Cerebellum (tissue), 4 donors: ENCODE measurements at places on chromosomes 3 and 15.
A peak's percentile ranks its signal among the peaks of the same experiment; 100 is the strongest.

- DNase-seq = no peak
These were observed 93.3 kb downstream of the CLASP2 start for GRCh38 chr3:33624756-33625155.

GRCh38 chr3:13364602-13365271 is 55.4 kb downstream of the NUP210 start:
- no peak for DNase-seq

GRCh38 chr15:47326410-47327333 is 390.6 kb upstream of the SEMA6D start:
- no peak for DNase-seq

- DNase-seq = no peak
These were observed 109.0 kb downstream of the SAMMSON start for GRCh38 chr3:70108546-70108945.

DNA sequence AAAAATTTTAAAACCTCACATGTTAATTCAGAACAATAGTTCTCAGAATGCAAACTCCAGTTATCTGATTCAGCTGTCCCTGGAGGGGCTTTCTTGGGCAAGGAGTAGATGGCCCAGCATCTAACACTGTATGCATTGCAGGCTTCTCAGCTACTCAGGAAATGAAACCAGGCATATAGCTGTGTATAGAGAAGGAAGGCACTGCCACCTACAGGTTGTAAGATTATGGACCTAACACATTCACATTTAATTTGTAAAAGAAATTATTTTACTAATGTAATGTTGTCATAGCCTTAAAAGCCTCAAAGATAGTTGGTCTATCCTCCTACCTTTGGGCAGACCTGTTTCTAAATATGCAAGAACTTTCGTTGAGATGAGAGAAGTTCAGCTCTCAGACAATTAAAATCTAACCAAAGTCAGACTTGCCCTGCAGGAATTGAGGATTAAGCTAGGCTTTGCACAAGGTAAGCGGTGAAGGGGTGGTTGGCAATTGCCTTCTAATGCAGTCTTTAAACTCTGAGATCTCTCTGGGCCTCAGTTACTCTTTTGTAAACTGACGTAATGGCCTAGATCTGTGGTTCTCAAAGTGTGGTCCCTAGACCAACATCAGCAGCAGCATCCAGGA is 132.8 kb upstream of the SLC24A5 start:
- peak; percentile 44 for DNase-seq

- DNase-seq = no peak
These were observed 181.3 kb upstream of the THBS1 start for GRCh38 chr15:39399600-39399999.

GRCh38 chr3:27085829-27086730 is 283.1 kb downstream of the NEK10 start:
- no peak for DNase-seq

DNA sequence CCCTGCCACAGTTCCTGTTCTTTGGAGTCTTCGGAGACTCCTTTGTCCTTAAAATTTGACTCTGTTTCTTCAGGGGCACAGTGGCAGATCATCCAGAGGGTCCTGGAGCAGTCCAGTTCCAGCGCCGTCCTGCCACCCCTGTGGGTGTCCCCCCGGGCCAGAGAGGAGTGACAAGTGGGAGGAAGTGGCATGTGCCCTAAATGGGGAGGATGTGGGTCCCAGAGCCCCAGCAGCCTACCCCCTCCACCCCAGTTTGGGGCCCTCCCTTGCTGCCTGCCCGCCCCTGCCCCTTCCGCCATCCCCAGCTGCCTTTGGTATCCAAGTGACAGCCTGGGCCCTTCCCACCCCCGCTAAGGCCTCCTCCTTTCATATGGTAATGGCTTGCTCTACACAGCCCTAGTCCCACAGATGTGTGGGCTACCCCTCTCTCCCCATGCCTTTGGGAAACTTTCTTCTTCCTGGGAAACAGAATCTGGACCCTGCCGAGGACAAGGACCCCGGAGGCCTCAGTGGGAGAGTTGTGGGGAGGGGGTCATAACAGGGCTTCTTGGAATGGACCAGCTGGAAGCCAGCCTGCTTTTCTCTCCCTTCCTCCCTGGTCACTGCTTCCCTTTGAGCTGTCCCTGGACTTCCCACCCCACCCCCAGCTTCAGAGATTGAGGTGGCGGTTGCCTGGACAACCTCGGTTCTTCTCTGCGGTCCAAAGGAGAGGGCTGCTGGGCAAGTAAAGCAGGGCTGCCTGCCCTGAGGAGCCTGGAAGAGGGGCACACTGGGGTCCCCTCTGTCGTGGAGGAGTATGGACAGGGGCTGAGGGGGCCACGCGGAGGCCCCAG is 43.2 kb downstream of the KLHL25 start:
- peak; percentile 29 for DNase-seq

DNA sequence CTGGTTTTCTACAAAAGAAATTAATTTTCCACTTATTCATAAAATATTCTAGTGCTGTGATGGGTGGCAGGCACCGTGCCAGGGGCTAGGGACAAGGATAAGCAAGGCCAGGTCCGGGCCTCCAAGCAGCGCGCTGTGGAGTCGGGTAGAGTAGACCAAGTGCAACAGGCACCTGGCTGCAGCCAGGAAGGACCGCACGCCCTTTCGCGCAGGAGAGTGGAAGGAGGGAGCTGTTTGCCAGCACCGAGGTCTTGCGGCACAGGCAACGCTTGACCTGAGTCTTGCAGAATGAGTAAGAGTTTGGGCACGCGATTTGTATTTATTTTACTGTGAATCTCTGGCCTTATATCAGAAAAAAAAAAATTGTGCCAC is at the start of gene CASR:
Gene CASR (plus strand): TSS at position 148 of the 372 bp plus-strand sequence. CDS start 70,522 bp downstream, outside the sequence.
- DNase-seq = no peak

GRCh38 chr3:51559411-51559888 is 20.9 kb downstream of the RAD54L2 start:
- DNase-seq = no peak

- DNase-seq = no peak
These were observed 101.8 kb downstream of the DNAJB8 start for GRCh38 chr3:128364808-128365360.

GRCh38 chr3:44899683-44900367 is 25.4 kb downstream of the TGM4 start:
- DNase-seq = no peak

DNA sequence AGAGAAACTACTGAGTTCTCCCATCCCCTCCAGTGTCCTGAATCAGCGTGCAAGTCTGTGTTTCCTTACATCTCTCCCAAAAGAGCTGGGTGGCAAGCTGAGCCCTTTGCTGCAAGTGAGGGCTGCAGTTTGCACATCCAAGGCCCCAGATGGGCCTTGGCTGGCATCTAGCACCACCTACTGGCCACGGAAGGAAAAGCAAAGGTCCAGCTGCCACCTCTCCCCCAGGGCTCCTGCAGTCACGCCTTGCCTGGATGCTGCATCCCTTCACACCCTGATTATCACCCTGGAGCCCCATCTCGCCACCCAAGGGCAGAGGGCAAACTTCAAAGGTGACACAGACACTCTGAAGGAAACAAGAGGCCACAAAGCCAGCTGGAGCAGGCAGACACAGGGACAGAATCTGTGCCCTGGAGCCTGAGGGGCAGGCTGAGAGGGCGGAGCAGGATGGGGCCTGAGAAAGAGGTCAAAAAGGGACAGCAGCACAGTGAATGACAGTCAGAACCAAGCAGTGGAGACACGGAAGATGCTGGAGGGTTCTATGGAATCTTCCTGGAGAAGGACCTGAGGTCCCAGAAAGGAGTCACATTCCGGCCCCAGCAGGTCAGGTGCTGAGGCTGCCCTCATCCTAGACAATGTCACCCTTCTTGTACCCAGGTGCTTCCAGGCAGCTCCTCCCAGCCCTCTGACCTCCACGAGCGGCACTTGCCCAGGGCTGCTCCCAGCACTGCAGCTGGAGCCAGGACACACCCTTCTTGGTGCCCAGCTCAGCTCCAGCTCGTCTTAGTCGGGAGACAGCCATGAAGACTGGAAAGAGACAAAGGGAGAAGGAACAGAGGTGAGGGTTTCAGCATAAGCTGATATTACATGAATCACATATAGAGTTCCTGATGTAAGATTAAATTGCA is 18.3 kb upstream of the NTRK3 start:
- DNase-seq = peak; percentile 88
